ENCODE measurements at places on chromosomes 4 and X.

GRCh38 chr4:101123231-101123630, 224.1 kb downstream of the PPP3CA start:
- DNase-seq = no peak

DNA sequence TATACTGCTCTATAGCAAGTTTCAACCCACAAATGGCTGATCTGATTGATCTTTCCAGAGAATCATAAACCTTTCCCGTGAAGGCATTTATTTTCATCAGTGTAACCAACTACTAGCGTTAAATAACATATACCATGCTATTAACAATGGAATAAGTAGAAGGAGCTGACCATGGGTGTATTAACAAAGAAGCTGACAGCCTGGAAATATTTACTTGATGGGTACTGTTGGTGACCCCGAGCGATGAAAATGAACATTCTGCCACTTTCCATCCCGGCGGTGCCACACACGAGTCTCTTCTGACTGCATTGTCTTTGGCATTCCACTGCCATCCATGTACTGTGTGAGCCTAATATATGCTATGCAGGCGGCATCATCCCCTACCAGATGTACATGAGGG, 304.4 kb downstream of the CAMK2D start:
- DNase-seq = no peak

GRCh38 chrX:38803243-38803587, 2.0 kb downstream of the MID1IP1 start:
- DNase-seq = no peak

DNA sequence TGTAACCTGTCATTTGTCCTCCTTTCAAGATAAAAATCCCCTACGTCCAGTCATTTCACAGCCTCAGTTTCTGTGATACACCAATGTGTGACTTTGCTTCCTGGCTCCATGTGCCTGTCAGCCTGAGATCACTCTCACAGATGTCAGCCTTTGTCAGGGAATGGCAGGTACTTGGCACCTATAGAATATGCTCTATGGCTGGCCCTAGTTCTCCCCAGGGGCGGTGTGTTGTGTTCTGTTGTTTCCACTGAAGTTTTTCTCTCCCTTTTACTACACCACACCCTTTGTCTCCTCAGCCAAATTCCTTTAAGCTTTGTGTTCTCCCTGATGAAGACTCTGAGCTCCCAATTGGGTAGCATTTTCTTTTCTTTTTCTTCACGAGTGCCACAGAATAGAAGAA, 81.7 kb downstream of the ALPK1 start:
- DNase-seq = peak; percentile 71

- DNase-seq = no peak
Observed at GRCh38 chr4:110770353-110770752, 147.5 kb upstream of the PITX2 start.

- no peak for DNase-seq
Observed at GRCh38 chr4:138235419-138235952, 6.7 kb downstream of the SLC7A11 start.

DNA sequence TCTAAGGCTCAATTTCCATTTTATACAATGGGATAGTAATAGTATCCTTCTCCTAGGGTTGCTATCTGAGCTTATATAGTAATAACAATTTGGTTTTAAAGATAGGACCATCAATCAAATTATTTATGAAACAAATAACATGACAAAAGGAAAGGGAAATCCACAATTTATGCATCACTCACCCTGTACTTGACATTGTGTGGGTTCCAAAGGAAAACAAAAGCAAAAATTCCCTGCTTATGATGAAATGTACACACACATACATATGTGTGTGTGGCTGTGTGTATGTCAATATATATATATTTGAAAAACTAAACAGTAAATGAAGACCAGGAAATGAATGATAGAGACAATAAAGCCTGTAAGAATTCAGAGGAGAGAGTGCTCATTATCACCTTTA, 2.9 kb upstream of the TNIP3 start:
- DNase-seq = no peak

DNA sequence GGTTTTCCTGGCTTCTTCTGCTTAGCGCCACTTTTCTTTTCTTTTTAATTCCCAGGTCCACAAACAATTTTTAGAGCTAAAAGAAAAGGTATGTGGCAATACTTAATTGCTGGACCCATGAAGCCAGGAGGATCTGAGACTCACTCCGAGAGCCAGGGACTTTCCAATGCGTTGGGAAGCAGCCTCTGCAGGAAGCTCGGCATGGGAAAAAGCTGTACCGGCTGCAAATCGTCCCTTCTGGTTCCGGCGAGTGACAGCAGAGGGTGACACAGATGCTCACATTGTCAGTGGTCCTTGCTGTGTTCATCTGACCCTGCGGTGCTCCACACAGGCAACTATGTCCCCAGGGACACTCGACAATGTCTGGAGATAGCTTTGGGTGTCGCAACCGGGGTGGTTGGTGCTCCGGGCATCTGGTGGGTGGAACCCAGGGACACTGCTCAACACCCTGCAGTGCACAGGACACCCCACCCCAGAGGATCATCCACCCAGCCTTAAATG, 164.0 kb downstream of the PRKX start:
- DNase-seq = peak; percentile 12

DNA sequence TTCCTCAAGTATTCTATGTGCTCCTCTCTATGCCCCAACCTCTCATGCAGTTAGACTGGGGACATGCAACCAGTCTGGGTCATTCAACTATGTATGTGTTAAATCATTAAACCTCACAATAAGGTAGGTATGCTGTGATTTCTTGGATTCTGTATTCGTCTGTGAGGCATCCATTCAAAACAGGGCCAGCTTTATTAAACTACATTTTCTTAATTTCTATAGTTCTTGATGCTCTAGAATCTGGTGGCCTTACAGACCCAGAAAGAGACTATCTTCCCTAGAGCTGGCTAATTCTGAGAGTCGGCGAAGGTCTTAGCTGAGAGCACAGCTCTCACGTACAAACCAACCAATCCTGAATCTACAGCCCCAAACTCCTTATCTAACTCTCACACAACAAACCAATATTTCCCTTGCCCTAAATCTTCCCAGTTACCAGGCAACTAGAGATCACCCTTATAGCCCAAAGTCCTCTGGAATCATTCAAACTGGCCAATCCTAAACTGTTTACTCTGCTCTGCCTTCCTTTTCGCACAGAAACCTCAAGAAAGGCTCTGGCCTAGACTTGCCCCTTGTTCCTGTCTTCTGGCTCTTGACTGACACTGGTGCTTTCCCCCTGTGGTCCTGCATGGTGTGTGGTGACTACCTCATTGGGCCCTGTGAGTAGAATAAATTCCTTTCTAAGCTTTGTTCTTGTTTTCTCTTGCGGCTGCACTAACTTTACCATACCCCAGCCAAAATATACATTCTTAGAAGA, 203.5 kb upstream of the TET2 start:
- no peak for DNase-seq

GRCh38 chrX:153627675-153628111, 19.3 kb upstream of the DUSP9 start:
- no peak for DNase-seq

- no peak for DNase-seq
Observed at GRCh38 chrX:17030580-17031270, 84.3 kb downstream of the REPS2 start.

- peak; percentile 59 for DNase-seq
Observed at GRCh38 chrX:111040377-111041017, 55.5 kb upstream of the PAK3 start.

DNA sequence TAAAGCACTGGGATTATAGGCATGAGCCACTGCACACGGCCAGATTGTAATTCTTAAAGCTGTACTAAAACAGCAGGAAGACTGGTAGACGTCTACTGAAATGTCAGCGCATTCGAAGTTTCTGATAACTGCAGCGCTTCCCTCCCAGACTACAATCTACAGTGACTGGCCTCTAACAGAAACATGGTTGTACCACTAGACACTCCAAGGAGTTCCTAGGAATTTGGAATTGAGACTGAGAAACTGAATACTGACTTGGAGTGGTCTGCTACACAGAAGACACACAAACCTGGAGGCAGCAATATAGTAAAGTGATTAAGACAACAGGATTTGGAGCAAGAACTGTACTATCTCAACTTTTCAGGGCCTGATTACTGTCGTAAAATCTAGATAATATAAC, 937 bp downstream of the HELQ start:
- no peak for DNase-seq

- DNase-seq = no peak
Observed at GRCh38 chr4:61041527-61041926, 158.6 kb upstream of the ADGRL3 start.

DNA sequence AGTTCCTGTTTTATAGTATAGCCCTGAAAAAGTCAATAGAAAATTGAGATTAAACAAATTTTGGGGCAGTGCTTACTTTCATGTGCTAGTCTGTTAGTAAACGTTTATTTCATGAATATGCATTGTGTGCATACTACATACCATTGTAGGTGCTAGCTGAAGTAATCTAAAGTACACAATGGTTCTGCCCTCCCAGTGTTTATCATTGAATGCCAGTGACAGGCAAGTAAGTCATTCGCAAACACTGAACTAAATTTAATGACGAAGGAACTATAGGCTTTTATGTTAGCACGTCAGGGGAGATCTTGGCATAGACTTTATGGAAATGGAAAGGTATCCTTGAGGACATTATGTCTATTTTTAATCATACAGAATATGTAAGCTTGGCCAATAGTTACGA, 426.9 kb upstream of the EPHA5 start:
- peak; percentile 96 for DNase-seq

DNA sequence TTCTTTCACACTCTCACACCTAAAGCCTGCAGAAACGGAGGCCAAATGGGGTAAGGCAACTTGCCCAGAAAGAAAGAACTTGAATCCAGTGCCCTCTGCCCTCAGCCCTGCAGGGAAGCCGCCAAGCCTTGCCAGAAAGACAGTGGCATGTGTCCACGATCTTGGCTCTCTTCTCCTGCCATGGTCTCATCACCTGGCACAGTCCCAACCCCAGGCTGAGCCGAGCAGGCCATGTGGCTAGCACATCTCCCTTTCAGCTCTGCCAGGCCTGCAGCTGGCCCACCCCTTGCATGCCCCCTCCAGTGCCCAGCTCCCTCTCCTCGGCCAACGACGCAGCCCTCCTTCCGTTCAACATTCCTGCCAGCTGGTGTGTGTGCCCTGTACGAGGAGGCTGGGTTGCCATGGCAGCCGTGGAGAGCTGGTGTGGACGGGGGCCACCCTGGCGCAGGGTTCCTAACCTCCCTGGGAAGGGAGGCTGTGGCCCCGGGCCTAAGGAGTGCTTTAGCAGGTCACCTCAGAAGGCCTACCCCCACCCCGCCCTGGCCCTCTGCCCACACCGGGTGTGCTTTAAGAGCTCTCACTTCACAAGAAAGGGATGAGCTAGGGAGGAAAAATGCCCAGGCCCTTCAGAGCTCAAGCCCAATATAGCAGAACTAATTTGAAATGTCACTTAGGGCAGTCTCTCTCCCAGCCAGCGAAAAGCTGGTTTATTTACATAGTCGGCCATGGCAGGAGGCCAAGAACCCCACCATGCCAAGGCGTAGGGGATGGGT, 73.0 kb upstream of the PJA1 start:
- peak; percentile 87 for DNase-seq

- no peak for DNase-seq
Observed at GRCh38 chrX:72365126-72365525, 59.4 kb upstream of the CITED1 start.

GRCh38 chr4:186501554-186501953, 53.8 kb downstream of the MTNR1A start:
- no peak for DNase-seq

DNA sequence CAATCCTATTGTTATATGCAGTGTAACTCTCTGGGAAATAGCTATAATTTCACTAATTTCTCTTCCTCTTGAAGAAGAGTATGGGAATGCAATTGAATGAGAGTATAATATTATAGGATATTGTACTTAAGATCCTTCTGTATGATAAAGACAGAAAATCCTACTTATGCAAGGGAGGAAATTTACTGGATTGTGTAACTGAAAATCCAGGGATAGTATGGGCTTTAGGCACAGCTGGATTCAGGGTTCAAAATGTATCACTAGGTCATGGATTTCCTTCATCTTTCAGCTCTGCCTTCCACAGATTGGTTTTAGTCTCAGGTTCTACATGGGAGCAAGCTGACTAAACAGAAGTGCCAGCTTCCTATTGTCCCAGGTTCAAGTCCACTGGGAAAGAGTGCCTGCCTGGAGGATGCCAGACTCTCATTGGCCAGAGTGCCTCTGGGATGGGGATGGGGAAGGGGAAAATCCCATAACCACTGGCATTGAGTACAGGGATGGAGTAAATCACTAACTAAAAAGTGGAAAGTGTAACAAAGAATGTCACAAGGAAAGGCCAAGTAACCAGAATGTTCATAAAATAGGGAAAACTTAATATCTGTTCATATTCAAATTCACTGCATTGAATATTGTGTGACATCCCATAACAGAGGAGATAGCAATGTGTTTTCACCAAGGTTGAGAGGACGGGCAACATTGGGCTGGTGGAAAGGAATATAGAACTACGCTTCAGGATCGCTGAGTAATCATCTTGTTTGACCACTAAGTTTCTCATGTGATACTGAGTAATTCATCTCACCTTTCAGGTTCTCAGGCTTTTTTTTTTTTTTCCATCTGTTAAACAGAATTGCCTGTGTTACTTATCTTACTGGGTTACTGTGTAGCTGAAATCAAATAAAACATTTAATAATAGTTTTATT, 75.7 kb downstream of the ANXA3 start:
- DNase-seq = peak; percentile 2

GRCh38 chr4:86554646-86555045, 39.5 kb upstream of the PTPN13 start:
- DNase-seq = no peak

- DNase-seq = no peak
Observed at GRCh38 chrX:1327651-1328304, 8.8 kb upstream of the IL3RA start.

GRCh38 chr4:85474356-85474755, 594 bp upstream of the ARHGAP24 start:
- no peak for DNase-seq

DNA sequence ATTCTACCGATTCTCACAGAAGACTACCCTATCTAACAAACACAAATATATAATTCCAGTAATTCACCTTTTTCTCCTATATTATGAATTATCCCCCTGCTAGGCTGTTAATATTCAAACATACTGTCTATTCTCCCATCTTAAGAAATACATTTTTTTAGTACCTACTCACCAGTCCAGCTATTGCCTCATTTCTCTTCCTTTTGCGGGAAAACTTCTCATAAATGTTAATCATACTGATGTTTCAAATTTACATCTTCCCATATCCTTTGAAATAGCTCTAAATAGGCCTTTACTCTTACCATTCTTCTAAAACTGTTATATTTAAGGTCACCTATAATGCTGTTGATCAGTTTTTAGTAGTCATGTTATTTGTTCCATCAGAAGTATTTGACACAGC, 759.1 kb upstream of the SLIT2 start:
- DNase-seq = no peak

- no peak for DNase-seq
Observed at GRCh38 chr4:122577189-122577553, 43.7 kb downstream of the IL21 start.

DNA sequence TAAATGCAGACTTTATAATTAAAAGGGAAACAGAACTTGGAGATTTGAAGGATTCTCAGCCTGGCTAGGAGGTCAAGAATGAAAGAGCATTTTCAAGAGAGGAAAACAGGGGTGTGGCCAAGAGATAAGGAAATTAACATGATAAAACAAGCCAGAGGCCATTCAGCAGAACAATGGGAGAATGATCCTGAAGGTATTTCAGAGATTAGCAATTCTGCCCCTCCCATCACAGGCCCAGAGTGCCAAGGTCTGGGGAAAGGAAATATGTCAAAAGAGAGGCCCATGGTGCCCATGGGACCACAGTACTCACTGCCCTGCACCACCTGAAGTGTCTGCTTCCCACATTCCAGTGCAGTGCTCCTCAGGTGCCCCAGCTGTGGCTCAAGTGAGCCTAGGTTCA, 188.5 kb upstream of the STS start:
- DNase-seq = no peak
